ENCODE measurements at places on chromosomes 11 and 22.

GRCh38 chr11:7603031-7603781 is 70.1 kb downstream of the CYB5R2 start:
- DNase-seq: no peak

DNA sequence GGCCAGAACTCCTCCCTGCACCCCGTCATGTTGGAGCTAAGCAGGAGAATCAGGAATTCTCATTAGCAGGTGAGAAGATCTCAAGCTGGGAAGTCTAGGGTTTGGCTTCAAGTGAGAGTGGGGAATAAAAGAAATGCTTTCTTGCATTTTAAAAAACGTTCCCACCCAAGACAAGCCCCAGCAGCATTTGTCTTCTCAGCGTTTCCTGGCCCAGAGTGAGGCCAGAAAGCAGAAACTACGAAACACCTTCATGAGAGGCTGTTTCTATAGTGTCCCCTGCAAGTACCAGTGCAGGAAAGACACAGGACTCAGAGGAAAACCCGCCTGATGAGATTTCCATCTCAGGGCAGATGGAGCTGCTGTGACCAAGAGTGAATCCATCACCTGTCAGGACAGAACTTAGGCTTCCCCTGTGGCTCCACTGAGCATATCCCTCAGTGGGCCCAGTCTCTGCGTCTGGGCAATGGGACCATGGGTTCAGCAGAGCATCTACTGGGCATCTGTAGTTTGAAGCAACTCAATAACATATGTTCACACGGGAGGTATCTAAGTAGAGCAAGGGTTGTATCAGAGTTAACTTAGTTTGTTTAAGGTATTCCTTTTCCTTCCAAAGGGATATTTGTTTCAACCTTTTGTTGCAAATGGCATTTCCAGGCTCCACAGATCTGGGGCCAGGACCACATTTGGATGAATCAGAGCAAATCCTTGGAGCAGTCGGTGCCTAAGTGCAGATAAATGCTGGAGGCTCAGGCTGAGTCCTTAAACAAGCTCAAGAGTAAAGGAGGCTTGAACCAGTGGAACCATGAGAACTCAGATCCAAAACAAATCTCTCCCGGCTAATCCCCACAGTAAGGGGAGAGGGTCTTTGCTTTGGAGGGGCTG is 548.3 kb downstream of the MIAT start:
- DNase-seq: no peak

- DNase-seq: no peak
These were observed 54.0 kb upstream of the CCDC188 start for GRCh38 chr22:20204806-20205205.

DNA sequence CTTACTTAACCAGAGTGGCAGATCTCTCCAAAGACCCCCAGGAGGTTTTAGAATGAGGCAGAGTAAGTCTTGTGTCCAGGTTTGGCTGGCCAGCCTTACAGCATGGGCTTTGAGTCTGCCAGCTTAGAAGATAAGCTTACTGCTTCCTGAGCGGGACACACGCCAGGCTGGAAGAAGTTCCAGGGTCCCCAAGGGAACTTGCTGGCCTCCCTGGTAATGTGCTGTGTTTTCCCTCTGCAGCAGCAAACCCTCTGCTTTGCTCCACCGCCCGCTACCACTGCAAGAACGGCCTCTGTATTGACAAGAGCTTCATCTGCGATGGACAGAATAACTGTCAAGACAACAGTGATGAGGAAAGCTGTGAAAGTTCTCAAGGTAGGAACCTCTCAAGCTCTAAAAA is 154.2 kb downstream of the LDLRAD3 start:
- DNase-seq: no peak

Data from inflammatory macrophage treated with lipopolysaccharide for 4 hours (primary cell).